Stomach (tissue), 19 donors: ENCODE measurements at places on chromosomes 6 and 20. TPM values are rescaled to one million over a fixed set of nuclear protein-coding genes. Genes with fewer than 3 reads are reported as not detected.

DNA sequence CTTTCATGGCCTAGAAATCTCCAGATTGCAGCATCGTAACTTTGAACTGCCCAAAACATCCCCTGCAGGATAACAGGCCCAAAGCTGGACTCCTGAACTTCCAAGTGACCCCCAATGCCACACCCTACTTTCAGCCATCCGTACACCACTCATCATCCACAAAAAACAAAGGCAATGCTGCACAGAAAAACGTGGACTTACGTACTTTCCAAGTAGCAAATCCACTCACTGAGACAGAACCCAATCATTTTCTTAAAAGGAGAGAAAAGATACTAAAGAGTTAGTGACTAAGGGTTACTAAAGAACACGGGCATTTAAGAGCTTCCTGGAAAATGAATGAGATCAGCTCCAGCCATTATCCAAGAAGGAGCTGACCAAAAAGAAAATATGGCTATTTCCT is 211.0 kb downstream of the WDR27 start:
- DNase-seq = no peak
- no peak overlapping the region for H3K27ac ChIP-seq
- no peaks in the 10 kb centered on the region for H3K36me3 ChIP-seq

- no peak overlapping the region for H3K27ac ChIP-seq
- H3K4me3 ChIP-seq = no peak overlapping the region
- DNase-seq = no peak
- H3K36me3 ChIP-seq = no peaks in the 10 kb centered on the region
- H3K4me1 ChIP-seq = no peaks in the 10 kb centered on the region
These were observed 6.6 kb downstream of the SIRPB2 start for GRCh38 chr20:1484438-1485116.

GRCh38 chr20:37651932-37652331 is 41.9 kb upstream of the CTNNBL1 start:
- no peaks in the 10 kb centered on the region for H3K4me1 ChIP-seq
- no peak overlapping the region for H3K27ac ChIP-seq
- DNase-seq = peak; percentile 71
- H3K4me3 ChIP-seq = no peak overlapping the region
- no peaks in the 10 kb centered on the region for H3K36me3 ChIP-seq

- DNase-seq = no peak
- H3K4me3 ChIP-seq = no peak overlapping the region
- H3K27ac ChIP-seq = no peak overlapping the region
- H3K4me1 ChIP-seq = peaks cover 26% of the 10 kb centered on the region
These were observed 2.2 kb upstream of the BFSP1 start for GRCh38 chr20:17533396-17533795.

DNA sequence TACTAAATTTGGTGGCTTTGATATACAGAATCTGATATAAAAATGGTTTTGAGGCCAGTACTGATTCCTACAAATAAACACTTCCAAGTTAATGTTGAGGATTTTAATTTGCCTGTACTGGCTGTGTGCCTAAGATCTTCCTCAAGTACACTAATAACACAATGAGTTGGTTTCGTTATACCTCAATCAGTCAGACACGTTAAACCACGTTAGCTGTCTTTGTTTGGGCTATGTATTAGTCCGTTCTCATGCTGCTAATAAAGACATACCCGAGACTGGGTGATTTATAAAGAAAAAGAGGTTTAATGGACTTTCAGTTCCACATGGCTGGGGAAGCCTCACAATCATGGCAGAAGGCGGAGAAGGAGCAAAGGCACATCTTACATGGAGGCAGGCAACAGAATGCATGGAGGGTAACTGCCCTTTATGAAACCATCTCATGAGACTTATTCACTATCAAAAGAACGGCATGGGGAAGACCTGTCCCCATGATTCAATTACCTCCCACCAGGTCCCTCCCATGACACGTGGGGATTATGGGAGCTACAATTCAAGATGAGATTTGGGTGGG is 46.2 kb downstream of the NT5E start:
- H3K4me1 ChIP-seq = peaks cover 9% of the 10 kb centered on the region
- no peak for DNase-seq
- no peak overlapping the region for H3K27ac ChIP-seq
- H3K36me3 ChIP-seq = no peaks in the 10 kb centered on the region
- no peak overlapping the region for H3K4me3 ChIP-seq

GRCh38 chr20:9887706-9888105 is 48.8 kb upstream of the PAK5 start:
- H3K27ac ChIP-seq = no peak overlapping the region
- H3K36me3 ChIP-seq = no peaks in the 10 kb centered on the region
- no peaks in the 10 kb centered on the region for H3K27me3 ChIP-seq

DNA sequence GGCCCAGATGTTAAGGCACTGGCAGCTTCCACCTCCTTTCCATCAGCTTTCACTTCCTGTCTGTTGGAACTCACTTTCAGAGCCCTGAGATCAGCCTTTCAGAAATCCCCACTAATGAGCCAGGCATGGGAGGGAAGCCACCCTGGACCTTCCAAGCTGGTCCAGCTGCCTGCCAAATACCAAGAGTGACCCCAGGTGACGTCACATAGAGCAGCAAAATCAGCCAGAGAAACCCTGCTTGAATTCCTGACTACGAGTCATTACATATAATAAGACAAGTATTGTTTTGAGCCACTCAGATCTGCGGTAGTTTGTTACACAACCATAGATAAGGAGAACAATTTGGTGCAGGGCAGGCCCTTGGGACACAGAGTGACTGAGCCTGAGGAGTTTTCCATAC is 556.0 kb upstream of the JAG1 start:
- H3K27ac ChIP-seq = peak overlapping the region; percentile 52
- DNase-seq = peak; percentile 60
- H3K4me1 ChIP-seq = peaks cover 20% of the 10 kb centered on the region
- H3K36me3 ChIP-seq = no peaks in the 10 kb centered on the region
- no peak overlapping the region for H3K4me3 ChIP-seq

- no peak overlapping the region for H3K27ac ChIP-seq
- no peaks in the 10 kb centered on the region for H3K27me3 ChIP-seq
- H3K4me1 ChIP-seq = no peaks in the 10 kb centered on the region
- H3K4me3 ChIP-seq = no peak overlapping the region
- DNase-seq = no peak
These were observed 61.1 kb upstream of the SLC22A16 start for GRCh38 chr6:110537208-110538123.

DNA sequence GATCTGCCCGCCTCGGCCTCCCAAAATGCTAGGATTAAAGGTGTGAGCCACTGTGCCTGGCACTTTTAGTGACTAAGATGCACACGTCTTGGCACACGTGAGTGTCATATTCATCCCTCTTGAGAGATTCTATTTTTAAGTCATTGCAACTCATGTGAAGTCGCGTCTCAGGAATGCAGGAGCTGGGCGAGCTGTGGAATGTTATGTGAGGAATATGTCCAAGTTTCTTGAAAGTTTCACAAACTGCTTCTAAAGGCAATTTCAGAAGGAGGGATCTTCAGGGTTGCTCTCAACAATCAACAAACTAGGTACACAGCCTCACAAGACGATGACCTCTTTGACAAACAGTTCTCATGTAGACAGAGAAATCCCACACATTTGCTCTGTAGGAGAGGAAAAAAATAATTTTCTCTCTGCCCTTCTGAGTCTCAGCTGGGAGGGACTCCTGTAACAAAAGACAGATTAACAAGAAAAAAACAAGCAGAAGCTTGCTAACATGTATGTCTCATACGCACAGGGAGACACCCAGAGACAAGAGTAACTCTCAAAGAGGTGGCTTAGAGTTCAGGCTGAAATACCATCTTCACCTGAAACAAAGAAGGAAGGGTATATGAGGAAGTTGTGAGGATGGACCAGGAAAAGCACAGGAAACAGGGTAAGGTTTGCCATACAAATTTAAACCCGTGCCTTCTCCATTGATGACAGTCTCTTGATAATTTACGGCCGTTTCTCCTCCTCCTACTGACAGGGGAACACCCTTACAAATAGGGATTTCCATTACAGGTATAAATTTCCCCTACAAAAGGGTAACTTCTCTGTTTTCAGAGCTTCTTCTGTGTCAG is 45.3 kb upstream of the FAM50B start:
- H3K27ac ChIP-seq = peak overlapping the region; percentile 55
- H3K4me3 ChIP-seq = no peak overlapping the region
- H3K27me3 ChIP-seq = no peaks in the 10 kb centered on the region
- no peaks in the 10 kb centered on the region for H3K36me3 ChIP-seq

GRCh38 chr20:51631011-51631950 is 88.8 kb upstream of the NFATC2 start:
- DNase-seq = peak; percentile 90
- peak overlapping the region; percentile 71 for H3K27ac ChIP-seq
- no peak overlapping the region for H3K4me3 ChIP-seq
- peaks cover 16% of the 10 kb centered on the region for H3K36me3 ChIP-seq
- H3K4me1 ChIP-seq = peaks cover 26% of the 10 kb centered on the region

DNA sequence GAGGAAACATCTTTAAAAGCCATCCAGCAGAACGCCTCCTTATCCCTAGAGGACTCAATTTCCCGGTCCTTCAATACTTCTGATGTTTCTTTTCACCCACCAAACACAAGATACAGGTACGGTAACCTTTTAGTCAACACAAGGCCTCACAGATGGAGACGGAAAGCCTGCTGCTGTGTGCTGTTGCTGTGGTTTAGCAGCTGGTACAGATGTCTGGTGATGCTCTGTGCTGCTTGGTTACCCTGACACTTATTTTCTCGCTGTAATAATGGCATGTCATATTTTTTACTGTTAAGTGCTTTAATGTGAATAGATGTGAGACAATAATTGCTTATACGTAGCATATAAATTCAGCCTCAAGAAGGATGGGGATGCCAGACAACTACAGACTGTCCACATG is 25.3 kb downstream of the GMDS start:
- H3K27ac ChIP-seq = no peak overlapping the region
- H3K27me3 ChIP-seq = no peaks in the 10 kb centered on the region
- H3K4me1 ChIP-seq = peaks cover 49% of the 10 kb centered on the region
- H3K36me3 ChIP-seq = no peaks in the 10 kb centered on the region

- no peak for DNase-seq
- no peaks in the 10 kb centered on the region for H3K36me3 ChIP-seq
- no peaks in the 10 kb centered on the region for H3K27me3 ChIP-seq
- no peak overlapping the region for H3K4me3 ChIP-seq
- H3K27ac ChIP-seq = no peak overlapping the region
These were observed 43.0 kb downstream of the HDDC2 start for GRCh38 chr6:125258651-125259353.

DNA sequence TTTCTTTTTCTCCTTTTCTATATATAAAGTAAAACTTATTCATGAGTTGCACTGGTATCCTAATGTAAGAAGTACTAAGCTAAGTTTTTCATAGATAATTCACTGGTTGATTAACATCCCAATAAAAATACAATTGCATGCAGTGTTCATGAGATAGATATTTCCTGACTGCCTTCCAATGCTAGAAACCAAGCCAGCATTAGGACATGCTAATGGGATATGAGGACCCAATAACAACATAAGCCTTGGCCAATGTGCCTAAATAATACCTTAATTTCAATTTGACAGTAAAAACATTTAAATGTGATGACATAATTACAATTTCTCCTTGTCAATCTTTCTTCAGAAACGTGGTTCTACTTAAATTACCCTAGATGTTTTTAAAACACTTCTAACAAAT is 152.7 kb downstream of the RNGTT start:
- DNase-seq = no peak
- H3K36me3 ChIP-seq = peaks cover 5% of the 10 kb centered on the region
- no peak overlapping the region for H3K4me3 ChIP-seq
- no peaks in the 10 kb centered on the region for H3K4me1 ChIP-seq

GRCh38 chr20:24158281-24158680 is 169.7 kb upstream of the GGTLC1 start:
- no peaks in the 10 kb centered on the region for H3K27me3 ChIP-seq
- H3K4me3 ChIP-seq = no peak overlapping the region
- no peak for DNase-seq
- H3K4me1 ChIP-seq = no peaks in the 10 kb centered on the region
- H3K36me3 ChIP-seq = no peaks in the 10 kb centered on the region

DNA sequence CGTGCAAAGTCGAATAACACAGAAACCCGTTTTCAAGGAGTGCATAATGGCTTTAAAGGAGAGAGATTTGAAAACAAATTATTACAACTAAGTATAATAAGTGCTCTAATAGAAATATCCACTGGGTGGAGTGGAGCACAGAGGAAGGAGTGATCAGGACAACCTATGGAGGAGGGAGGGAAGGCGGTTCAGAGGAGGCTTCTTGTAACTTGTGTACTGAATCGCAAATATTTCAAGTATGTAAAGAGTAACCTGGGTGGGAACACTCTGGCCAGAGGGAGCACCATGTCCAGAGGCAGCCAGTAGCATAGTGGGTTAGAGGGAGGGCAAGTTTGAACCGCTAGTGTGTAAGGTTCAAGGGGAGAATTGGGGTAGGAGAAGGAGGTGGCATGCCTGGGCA is 21.6 kb upstream of the TNFAIP3 start:
- no peaks in the 10 kb centered on the region for H3K36me3 ChIP-seq
- H3K4me1 ChIP-seq = peaks cover 25% of the 10 kb centered on the region
- H3K27ac ChIP-seq = no peak overlapping the region
- DNase-seq = no peak
- H3K4me3 ChIP-seq = no peak overlapping the region

- H3K27me3 ChIP-seq = no peaks in the 10 kb centered on the region
- no peak for DNase-seq
- H3K4me3 ChIP-seq = no peak overlapping the region
- H3K4me1 ChIP-seq = no peaks in the 10 kb centered on the region
- no peaks in the 10 kb centered on the region for H3K36me3 ChIP-seq
These were observed 111.3 kb upstream of the CDYL start for GRCh38 chr6:4664911-4665310.

GRCh38 chr20:10322073-10323012 is 103.7 kb downstream of the SNAP25 start:
- no peaks in the 10 kb centered on the region for H3K27me3 ChIP-seq
- H3K4me1 ChIP-seq = no peaks in the 10 kb centered on the region
- H3K36me3 ChIP-seq = no peaks in the 10 kb centered on the region
- no peak overlapping the region for H3K27ac ChIP-seq
- H3K4me3 ChIP-seq = no peak overlapping the region

DNA sequence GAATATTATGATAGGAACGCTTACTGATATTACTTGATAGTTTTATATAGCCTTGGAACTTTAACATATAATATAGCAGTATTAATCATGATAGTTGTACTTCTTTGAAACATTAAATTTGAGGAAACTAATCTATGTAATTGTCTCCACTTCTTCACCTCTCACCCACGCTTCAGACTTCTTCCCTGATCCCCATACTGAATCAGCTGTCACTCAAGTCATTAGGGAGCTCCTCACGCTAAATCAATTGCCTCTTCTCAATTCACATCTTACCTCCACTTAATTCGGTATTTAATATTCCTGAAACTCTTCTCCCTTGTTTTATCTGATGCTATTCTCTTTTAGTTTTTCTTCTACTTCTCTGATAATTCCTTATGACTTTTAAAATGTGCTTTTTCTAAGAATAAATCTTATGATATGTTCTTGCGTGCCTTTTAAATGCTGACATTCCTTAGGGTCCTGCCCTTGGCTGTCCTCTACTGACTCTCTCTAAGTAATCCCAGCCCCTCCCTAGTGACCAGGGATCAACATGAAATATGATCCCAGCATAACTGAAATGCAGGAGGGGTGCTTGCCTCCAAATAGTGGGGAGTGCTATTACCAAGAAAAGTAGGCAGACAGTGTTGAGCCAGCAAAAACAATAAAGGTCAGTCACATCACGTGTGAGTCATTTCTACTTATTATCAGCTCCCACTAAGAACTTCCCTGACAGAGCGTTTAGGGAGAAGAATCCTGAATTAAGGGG is 9.9 kb downstream of the ANKRD66 start:
- H3K4me3 ChIP-seq = no peak overlapping the region
- no peak overlapping the region for H3K27ac ChIP-seq
- no peaks in the 10 kb centered on the region for H3K27me3 ChIP-seq
- H3K36me3 ChIP-seq = no peaks in the 10 kb centered on the region
- DNase-seq = peak; percentile 68

ABCC10 gene
- 18.7 TPM for total RNA-seq

TFAP2C gene
- 0.18 TPM for total RNA-seq

LHFPL5 gene
- not detected for total RNA-seq

HMGCLL1 gene
- 0.45 TPM for total RNA-seq

VSTM2L gene
- not detected for total RNA-seq

ANKEF1 gene
- 9.4 TPM for total RNA-seq

DSP gene
- total RNA-seq = 102 TPM

BHLHE23 gene
- not detected for total RNA-seq

OPN5 gene
- not detected for total RNA-seq
